ENCODE measurements at places on chromosomes 1 and 21.

DNA sequence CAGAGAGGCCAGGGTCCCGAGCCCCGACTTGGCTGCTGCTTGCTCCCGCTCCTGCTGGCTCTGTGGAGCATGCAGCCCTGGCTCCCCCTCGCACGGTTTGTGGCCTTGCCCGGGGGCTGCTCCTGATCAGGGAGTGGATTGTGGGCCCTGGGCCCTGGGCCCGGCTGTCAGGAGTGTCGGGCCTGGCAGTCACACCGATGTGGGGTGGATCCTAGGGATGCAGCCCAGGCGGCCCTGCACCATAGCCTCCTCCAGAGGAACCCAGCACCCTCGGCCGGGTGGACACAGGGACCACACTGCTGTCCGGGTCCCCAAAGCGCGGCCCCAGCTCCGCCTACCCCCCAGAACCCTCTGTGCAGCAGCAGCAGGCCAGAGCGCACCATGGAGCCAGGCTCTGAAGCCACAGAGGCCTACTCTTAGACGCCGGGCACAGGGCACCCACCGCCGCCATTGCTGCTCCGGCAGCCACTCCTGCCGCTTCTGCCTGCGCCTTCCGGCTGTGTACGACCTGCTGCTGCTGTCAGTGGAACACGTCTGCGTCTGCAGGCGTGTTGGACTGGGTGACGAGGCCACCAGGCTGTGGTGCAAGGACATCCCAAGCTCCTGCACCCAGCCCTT, 9.4 kb downstream of the SLX9 start:
- no peak for DNase-seq

- DNase-seq: no peak
These were observed 54.7 kb upstream of the ABCG1 start for GRCh38 chr21:42164064-42164789.

GRCh38 chr21:27693376-27693775, 726.5 kb upstream of the ADAMTS5 start:
- DNase-seq: peak; percentile 15

GRCh38 chr1:228830954-228831481, 95.7 kb downstream of the RHOU start:
- DNase-seq: peak; percentile 34

DNA sequence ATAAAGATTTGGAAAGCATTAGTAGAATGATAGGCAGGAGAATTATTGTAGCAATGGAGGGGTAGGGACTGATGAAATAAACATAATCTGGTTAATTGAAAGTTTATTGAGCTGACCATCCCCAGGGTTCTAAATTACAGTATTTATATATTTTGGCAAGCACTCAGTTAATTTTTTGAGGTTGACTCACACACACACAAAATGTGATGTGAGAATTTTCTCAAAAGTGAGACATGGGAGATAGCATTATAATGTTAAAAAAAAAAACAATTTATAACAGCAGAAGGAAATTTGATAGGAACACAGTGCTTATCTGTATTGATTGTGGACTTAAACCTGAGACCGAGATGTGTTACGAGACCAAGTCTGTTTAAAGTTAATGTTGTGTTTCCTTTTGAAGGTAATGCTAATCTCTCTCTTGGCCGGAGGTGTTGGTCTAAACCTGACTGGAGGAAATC, 24.6 kb downstream of the TRIM45 start:
- DNase-seq: no peak
